ENCODE measurements at places on chromosomes 1 and 21.

- no peak for DNase-seq
Measured at GRCh38 chr1:23824711-23825075, 536 bp downstream of the HMGCL start.

GRCh38 chr1:109509176-109510134 is at the start of gene AMIGO1:
Gene AMIGO1, minus strand, starts transcription at chr1:109509727. Its CDS starts 815 bp downstream, at chr1:109508912.
- DNase-seq: peak; percentile 29

- DNase-seq: no peak
Measured at GRCh38 chr1:110875216-110875731, 2.3 kb downstream of the CD53 start.

DNA sequence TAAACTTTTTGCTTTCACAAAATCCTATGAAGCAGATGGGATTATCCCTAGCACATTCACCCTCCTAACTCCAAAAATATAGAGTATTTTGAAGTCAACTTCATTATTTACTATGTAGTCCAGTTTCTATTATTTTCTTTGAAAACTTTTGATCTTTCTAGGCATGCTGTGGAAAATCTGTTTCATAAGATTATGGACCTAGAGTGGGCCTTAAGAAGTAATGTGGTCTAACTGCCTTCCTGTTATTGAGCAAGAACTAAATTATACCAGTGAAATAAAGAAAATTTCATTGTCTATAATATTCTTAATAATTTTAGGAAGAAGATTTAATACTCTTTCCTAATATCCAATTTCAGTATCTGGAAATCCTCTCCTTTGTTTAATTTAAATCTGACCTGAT is 58.1 kb downstream of the PRKACB start:
- DNase-seq: no peak

DNA sequence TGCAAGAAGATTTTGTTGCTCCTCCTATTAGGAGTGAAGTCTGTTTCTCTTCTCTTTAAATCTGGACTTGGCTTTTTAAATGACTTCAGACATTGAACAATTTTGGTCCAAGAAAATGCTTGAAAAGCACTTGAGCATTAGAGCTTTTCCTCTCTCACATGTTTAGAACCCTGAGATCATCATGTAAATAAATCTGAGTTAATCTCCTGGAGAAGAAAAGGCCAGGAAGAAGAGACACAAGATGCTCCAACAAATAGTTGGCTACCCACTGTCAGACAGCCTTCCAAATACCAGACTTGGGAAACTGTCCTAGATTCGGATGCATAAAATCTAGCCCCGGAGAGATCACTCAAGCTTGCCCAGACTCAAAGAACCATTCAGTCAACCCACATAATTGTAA is 1353.1 kb upstream of the ADGRL4 start:
- no peak for DNase-seq

GRCh38 chr21:38927776-38928175 is 122.0 kb downstream of the ETS2 start:
- no peak for DNase-seq

- DNase-seq: no peak
Measured at GRCh38 chr1:247146671-247147070, 25.1 kb downstream of the ZNF124 start.

- no peak for DNase-seq
Measured at GRCh38 chr1:246343937-246344336, 163.1 kb downstream of the SMYD3 start.

- DNase-seq: no peak
Measured at GRCh38 chr1:239125027-239125426, 261.3 kb upstream of the CHRM3 start.

DNA sequence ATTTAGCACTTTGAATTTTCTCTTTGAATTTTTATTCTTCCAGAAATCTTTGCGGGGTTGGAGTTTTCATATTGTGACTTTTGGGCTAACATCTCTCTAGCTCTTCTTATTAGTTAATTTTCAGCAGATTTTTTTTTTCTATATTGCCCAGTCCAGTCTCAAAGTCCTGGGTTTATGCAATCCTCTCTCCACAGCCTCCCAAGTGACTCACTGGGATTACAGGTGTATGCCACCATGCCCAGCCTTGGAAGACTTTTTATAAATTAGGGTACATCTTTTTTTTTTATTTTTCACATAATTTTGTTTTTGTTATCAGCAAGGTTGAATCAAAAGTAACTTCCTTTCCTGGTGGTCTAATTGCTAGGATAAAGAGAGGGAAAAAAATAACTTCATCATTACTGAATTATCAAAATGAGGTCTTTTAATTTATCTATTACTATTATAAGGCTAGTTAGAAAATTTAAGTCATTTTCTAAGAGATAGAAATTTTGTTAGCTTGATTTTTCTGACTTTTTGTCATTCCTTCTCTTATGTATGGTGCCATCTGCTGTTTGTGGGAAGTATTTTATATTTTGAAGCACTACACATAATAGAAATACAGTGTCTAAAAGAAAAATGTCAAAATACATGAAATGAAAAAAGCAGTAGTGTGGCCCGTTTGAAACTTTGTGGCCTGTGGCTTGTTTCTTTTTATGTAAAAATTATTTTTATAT is 273.4 kb upstream of the CACYBP start:
- DNase-seq: no peak

- no peak for DNase-seq
Measured at GRCh38 chr1:183968386-183968785, 69.1 kb downstream of the COLGALT2 start.

GRCh38 chr1:43358121-43358745 is 548 bp upstream of the CDC20 start:
- DNase-seq: no peak

DNA sequence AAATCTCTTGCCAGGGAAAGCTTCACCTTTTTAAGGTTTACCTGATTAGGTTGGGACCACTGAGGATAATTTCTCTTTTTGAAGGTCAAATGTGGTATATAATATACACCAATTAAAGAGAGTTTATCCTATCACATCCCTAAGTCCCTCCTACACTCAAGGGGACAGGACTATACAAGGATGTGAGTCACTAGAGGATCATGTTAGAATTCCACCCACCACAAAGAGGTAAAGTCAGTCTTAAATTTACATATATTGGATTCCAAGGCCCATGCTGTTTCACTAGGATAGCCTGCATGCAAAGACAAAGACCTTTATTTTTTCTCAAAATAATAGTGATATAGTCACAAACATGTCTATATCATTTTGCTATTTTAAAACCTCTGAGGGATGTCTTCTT is 164.4 kb downstream of the GIPC2 start:
- no peak for DNase-seq

DNA sequence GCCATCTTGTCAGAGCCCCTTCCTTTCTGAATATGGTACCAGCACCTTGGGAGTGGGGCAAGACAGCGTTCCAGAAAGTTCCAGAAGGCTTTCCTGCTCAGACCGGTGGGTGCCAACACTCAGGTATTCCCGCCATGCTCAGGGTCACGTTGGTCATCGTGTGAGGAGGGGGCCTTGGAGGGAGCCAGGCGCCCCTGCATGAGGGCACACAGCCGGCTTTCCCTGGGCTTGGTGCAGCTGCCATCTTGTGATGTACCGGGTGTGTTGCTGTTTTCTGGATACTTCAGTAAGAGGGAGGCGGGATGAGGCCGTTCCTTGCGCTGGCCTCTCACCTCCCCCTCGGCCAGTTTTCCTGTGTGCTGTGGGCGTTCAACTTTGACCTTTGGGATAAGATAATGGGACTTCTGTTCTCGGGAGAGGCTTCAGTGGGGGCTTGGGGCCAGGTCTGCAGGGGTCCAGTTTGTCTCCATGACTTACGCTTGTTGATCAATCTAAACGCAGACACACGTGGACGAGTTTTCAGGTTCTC is 69.7 kb downstream of the PRDM16 start:
- no peak for DNase-seq
